NCI-H1436 treated with DMSO at 0.1 percent for 48 hours (cell line): ENCODE measurements at places on chromosomes 3 and 15.

GRCh38 chr3:182782149-182782548, 11.2 kb upstream of the ATP11B start:
- no peak for DNase-seq

- DNase-seq: no peak
Measured at GRCh38 chr3:64638981-64639481, 48.8 kb downstream of the ADAMTS9 start.

GRCh38 chr15:52329987-52330386, 34.4 kb upstream of the MYO5C start:
- no peak for DNase-seq

DNA sequence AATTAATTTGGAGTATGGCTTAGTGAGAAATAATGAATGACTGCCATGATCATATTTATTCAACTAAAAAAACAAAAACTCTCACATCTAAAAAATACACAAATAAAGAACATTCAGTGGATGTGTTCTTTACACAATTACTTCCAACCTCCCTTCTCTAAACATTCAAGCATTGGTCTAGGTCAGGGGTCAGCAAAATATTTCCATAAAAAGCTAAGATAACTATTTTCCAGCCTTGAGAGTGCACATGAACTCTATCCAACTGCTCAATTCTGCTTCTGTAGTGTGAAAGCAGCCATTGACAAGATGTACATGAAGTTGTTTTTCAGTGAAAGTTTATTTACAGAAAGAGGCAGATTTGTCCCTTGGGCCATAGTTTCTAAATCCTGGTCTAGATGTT, 406.3 kb downstream of the MAGI1 start:
- DNase-seq: no peak

GRCh38 chr3:175941352-175941751, 1082.2 kb downstream of the NAALADL2 start:
- DNase-seq: no peak

DNA sequence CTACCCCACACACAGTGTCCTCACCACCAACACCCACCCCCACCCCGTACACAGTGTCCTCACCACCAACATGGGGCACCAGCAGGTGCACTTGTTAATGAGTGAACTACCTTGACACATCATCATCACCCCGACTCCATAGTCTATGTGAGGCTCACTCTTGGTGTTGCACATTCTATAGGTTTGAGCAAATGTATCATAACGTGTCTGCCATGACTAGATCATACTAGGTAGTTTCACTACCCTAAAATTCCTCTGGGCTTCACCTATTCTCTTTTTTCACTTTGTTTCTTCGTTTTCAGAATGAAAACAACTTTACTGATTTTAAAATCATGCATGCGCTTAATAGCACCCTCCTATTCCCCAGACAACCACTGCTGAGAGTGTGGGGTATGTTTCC, 102.6 kb upstream of the SLC6A6 start:
- DNase-seq: no peak
